ENCODE measurements at places on chromosomes 16 and 17. TPM values are rescaled to one million over a fixed set of nuclear protein-coding genes. Genes with fewer than 3 reads are reported as not detected.
A peak's percentile ranks its signal among the peaks of the same experiment; 100 is the strongest.

DNA sequence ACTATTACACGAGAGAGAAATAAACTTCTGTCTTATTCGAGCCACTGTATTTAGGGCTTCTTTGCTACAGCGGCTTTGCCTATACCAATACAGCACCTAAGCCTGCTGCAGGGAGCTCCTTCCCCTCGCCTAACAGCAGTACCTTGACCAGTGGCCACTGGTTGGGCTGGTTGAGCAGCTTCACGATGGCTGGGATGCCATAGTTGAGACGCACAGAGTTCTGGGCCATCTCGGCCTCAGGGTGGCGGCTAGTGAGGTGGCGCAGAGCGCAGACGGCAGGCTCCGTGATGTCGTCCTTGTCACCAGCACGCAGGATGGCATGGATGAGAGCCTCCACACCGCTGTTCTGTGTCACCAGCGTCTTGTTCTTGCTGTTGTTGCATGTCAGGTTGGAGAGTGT is 23.7 kb downstream of the JUP start:
- no peak for DNase-seq
- H3K4me3 ChIP-seq: no peak overlapping the region
- H3K27me3 ChIP-seq: no peaks in the 10 kb centered on the region
- peak overlapping the region; percentile 17 for H3K27ac ChIP-seq
- H3K4me1 ChIP-seq: no peaks in the 10 kb centered on the region

SHBG gene
- total RNA-seq: 5.1 TPM

GRCh38 chr17:21041741-21042457 is 912 bp downstream of the USP22 start:
- peak overlapping the region; percentile 98 for H3K4me3 ChIP-seq
- no peaks in the 10 kb centered on the region for H3K27me3 ChIP-seq
- H3K36me3 ChIP-seq: no peaks in the 10 kb centered on the region
- peak overlapping the region; percentile 99 for H3K27ac ChIP-seq
- peaks cover 30% of the 10 kb centered on the region for H3K4me1 ChIP-seq
- peak; percentile 47 for DNase-seq

GRCh38 chr16:57677622-57678369 is 9.7 kb downstream of the ADGRG3 start:
- DNase-seq: no peak
- no peak overlapping the region for H3K27ac ChIP-seq
- peaks cover 7% of the 10 kb centered on the region for H3K27me3 ChIP-seq
- no peaks in the 10 kb centered on the region for H3K36me3 ChIP-seq

GRCh38 chr16:64437706-64438324 is 684.0 kb downstream of the CDH11 start:
- no peaks in the 10 kb centered on the region for H3K36me3 ChIP-seq
- H3K27ac ChIP-seq: no peak overlapping the region
- no peak for DNase-seq
- no peaks in the 10 kb centered on the region for H3K27me3 ChIP-seq
- H3K4me3 ChIP-seq: no peak overlapping the region
- H3K4me1 ChIP-seq: peaks cover 4% of the 10 kb centered on the region

SLC47A1 gene
- 2.3 TPM for total RNA-seq

- no peak for DNase-seq
- no peak overlapping the region for H3K4me3 ChIP-seq
- H3K27me3 ChIP-seq: no peaks in the 10 kb centered on the region
- H3K27ac ChIP-seq: peak overlapping the region; percentile 95
These were observed 6.6 kb upstream of the JUP start for GRCh38 chr17:41792845-41793783.

SP6 gene
- 0.74 TPM for total RNA-seq

ALDH3A1 gene
- total RNA-seq: 1.0 TPM

DNA sequence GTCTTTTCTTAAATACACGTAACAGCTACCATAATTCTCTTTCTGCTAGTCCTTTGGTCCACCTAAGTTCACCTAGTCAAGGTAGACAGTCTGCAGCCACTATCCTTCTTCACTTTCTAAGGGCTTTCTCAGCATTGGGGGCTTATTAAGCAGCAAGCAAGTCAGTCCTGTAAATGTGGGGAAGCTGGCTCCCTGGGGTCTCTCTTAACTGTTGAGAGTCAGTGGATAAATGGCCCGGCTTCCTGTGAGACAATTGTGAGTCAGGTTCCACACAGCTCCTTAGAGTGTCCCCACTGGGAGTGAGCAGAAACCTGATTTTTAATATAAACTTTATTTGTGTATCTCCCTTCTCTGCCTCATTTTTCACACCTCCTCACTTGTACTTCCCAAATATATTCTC is 132.1 kb downstream of the CDH13 start:
- DNase-seq: no peak
- H3K36me3 ChIP-seq: no peaks in the 10 kb centered on the region
- no peak overlapping the region for H3K4me3 ChIP-seq
- H3K27ac ChIP-seq: no peak overlapping the region

GRCh38 chr17:73237714-73238113 is 24.0 kb downstream of the CPSF4L start:
- no peak overlapping the region for H3K4me3 ChIP-seq
- no peak for DNase-seq
- H3K4me1 ChIP-seq: peaks cover 15% of the 10 kb centered on the region
- H3K27me3 ChIP-seq: no peaks in the 10 kb centered on the region
- H3K36me3 ChIP-seq: peaks cover 23% of the 10 kb centered on the region
- no peak overlapping the region for H3K27ac ChIP-seq

- H3K27ac ChIP-seq: peak overlapping the region; percentile 81
- peaks cover 12% of the 10 kb centered on the region for H3K4me1 ChIP-seq
- H3K27me3 ChIP-seq: no peaks in the 10 kb centered on the region
- H3K4me3 ChIP-seq: peak overlapping the region; percentile 77
- DNase-seq: no peak
These were observed 761 bp downstream of the PDF start for GRCh38 chr16:69329369-69330285.
